ENCODE measurements at places on chromosomes 12 and 14.

DNA sequence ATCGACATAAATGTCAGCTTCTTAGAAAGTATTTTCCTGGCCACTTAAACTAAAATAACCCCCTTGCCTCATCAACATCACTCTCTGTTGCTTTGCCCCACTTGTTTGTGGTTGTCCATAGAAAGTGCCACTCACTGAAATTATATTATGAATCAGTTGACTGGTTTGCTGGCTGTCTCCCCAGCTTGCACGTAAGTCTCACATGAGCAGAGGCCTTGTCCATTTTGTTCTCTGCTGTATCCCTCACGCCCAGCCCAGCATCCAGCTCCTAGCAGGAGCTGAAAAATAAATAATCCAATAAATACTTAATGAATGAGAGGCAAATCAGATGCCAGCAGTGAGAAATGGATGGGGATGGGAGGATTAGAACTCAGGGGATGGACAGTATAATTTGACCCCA lies 159.3 kb downstream of the KSR2 start:
- no peak for DNase-seq

GRCh38 chr14:90797919-90798318 lies 18.3 kb downstream of the TTC7B start:
- DNase-seq: no peak

DNA sequence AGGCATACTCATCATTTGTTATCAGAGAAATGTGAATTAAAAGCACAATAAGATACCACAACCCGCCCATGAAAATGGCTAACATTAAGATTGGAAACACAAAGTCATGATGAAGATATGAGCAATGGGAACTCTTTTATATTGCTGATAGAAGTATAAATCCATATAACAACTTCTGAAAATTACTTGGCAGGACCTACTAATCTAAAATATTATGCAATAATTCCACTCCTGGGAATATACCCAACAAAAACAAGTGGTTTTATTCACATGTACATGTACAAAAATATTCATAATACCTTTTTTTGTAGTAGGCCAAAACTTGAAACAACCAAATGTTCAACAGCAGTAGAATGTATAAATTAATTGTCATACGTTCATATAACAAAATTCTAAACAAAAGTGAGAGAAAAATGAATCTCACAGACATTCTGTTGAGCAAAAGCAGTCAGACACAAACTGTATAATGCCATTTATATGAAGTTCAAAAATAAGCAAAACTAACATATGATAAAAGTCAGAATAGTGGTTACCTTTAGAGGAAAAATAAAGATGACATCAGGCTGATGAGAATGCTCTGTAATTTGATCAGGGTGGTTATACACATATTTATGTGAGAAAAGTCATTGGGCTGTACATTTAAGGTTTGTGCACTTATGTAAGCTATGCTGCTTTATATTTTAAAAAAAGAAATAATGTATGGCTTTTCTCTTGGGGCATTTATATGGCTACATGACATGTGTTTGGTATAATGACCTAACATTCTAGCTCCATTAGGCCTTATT lies 309.2 kb upstream of the KITLG start:
- no peak for DNase-seq

DNA sequence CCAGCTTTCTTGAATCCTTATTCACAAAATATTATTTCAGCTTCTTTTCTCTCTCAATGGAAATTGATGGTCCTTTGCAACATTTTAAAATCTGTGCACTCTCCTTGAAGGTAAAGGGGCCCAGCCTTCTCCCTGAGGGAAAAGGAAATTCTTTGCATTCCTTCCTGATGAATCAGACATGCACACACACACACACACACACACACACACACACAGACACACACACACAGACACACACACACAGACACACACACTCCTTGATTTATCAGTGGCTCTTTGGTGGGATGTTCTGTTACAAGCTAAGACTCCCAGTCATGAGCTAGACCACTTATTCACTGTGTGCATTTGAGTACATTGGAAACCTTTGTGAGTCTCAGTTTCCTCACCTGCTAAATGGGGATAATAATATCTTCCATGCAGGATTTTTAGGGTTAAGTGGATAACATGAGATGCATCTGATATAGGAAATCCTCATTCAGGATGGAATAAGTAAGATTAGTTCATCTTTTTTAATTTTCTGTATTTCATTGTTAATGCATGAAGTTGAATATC lies 45.1 kb upstream of the HMGA2 start:
- DNase-seq: no peak

GRCh38 chr12:58844161-58844560 lies 76.1 kb downstream of the LRIG3 start:
- DNase-seq: no peak

DNA sequence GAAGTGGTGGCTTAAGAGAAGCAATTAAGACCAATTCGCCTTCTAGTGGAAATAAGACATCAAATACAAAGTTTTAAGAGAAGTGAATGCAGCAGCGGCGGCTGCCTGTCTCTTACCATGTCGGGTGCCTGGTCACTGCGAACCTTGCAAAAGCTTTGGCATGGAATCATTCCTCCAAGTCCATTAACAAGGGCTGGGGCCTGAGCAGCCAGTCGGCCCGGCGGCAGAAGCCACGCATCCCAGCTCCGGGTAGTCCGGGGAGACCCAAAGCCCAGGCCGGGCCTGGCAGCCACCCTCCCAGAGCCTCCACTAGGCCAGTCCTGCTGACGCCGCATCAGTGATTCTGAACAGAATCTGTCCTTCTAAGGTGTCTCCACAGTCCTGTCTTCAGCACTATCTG lies 321.0 kb downstream of the TMEM121 start:
- no peak for DNase-seq

GRCh38 chr12:75766263-75767160 lies 255.1 kb upstream of the KRR1 start:
- DNase-seq: no peak

GRCh38 chr14:105935384-105935783 lies 409.0 kb downstream of the TMEM121 start:
- no peak for DNase-seq

GRCh38 chr12:67669934-67670631 lies 21.5 kb downstream of the DYRK2 start:
- no peak for DNase-seq

GRCh38 chr14:102046337-102047278 lies 40.2 kb downstream of the HSP90AA1 start:
- no peak for DNase-seq

- DNase-seq: no peak
Measured at GRCh38 chr14:92413379-92413778, 90.4 kb downstream of the SLC24A4 start.

- DNase-seq: no peak
Measured at GRCh38 chr14:68451696-68452373, 341.0 kb downstream of the ZFP36L1 start.

DNA sequence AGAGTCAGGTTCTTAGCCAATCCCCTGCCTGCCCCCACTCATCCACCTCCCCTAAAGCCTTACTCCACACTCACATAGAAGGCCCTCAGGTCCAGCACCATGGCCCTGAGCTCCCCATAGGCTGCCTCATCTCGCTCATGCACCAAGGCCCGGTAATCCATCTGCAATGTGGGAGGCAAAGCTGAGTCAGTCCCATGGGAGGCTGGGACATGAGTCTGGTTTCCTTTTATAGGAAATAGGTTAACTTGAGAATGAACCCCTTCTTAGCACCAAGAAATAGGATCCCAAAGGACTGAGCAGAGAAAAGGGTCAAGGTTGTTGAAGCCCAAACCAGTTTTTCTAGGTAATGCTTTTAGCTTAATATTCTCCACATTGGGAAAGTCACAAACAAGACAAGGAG lies 2.1 kb upstream of the EMC9 start:
- no peak for DNase-seq

DNA sequence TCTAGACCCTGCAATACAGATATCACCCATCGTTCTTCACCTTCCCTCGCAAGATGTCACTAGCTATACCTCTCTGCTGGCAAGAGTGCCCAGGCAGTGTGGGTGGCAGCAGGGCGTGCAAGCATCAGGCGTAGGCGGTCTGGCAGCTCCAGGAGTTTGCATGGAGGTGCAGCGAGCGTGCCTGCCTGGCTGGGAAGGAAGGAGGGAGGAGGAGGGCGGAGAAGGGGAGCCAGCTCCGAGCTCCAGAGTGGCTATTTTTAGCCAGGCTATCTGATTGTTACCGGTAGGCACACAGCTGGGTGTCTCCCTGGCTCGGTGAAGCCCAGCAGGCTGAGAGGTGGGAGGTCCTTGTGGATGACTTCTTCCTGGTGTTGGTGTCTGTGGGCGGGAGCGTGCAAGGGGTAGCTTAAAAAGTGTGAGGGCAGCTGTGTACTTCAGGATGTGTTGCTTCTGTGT lies 6.2 kb downstream of the FOXJ2 start:
- DNase-seq: peak; percentile 12

DNA sequence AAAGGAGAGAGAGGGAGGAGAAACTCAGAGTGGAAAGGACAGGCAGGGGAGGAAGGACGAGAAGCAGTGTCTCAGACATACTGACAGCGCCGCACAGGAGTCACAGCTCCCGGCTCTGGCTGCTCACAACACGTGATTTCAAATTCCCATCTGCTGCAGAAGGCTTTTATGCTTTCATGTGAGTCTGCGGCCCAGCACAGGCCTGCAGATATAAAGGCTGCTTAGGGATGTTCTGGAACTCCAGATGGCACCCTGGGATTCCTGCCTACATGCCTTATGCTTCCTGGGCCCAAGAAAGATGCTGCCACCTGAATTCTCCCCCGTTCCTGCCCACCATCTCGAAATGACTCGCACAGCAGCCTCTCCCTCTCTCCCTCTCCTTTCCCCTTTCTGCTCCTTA lies 89.6 kb downstream of the NUAK1 start:
- DNase-seq: no peak

DNA sequence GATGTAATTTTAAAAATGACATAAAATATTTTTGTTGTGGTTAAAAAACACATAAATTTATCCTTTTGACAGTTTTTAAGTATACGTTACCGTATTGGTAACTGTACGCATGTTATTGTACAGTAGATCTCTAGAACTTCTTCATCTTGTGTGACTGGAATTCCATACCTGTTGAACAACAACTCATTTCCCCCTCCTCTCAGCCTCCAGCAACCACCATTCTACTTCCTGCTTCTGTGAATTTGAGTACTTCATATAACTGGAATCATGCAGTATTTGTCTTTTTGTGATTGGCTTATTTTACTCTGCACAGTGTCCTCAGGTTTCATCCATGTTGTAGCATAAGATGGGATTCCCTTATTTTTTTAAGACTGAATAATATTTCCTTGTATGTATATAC lies 113.6 kb upstream of the ATF1 start:
- no peak for DNase-seq

- no peak for DNase-seq
Measured at GRCh38 chr12:89507015-89507824, 17.4 kb downstream of the GALNT4 start.

GRCh38 chr12:102757154-102757881 lies 159.7 kb downstream of the PAH start:
- DNase-seq: no peak

- DNase-seq: no peak
Measured at GRCh38 chr14:89936654-89937185, 17.8 kb downstream of the EFCAB11 start.

GRCh38 chr14:102500158-102500662 lies 9.4 kb downstream of the ANKRD9 start:
- no peak for DNase-seq

DNA sequence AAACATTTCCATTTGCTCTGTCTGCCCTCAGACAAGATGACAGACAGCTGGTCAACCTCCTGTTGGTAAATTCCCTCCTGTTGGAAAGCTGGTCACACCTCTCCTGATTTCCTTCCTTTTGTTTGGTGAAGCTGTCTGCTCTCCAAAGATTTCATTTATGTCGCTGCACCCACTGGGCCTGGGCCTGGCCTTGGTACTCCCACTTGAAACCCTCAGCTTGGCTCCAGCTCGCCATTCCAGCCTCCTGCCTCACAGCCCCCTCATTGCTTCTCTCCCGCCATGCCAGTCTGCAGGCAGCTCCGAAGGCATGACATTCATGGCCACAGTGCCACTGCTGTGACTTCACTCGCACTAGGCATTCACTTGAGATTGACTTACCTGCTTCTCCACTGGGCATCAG lies 451.8 kb downstream of the VRK1 start:
- no peak for DNase-seq

DNA sequence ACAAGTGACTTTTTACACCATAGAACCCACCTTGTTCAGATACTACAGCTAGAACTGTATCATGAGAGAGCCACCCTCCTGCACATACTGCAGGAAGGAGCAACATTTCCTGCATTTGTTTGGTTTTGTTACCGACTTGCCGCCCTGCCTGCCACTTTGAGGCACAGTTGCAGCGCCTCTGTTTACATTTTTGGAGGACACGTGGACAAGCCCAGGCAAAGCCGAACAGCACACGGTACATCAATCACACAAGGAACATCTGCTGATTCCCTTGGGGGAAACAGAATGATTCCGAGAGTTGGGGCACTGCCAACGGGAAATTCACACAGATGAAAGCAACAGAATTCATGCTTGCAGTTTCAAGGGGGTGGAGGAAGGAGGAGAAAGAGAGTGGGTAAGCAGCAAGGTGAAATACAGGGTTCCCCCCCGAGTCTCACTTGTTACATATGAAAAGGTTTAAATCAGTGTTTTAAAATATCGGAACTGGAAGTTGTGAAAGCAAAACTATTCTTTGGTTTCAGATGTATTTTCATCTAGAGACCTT lies 110.7 kb downstream of the BTG1 start:
- peak; percentile 32 for DNase-seq

DNA sequence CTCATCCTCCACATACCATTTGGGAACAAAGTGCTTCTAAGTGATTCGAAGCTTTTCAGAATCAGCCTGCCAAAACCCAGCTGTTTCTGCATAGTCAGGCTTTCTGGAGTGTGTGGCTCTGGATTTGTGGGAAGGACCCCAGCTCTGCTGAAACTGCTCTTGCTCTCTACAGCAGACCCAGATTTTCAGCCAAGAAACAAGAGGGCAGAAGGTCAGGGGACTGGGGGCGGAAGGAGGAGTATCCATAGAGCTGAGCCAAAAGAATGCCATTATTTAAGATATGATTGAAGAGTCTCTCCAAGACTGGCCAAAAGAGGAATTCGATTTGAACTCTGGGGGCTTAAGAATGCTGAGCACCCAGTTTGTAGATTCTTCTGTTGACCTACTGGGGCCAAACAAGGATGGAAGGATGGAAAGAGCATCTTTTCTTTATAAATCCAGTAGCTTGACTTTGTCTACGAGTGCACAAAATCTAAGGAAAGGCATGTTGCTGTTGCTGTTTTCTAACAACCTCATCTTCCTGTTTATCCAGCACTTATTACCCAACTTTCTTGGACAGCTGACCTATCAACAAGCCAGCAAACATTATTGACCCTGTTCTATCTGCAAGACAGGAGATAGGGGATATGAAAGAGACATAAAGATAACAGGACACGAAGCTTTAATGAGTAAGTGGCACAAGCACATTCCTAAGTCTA lies 29.2 kb downstream of the FBLN5 start:
- no peak for DNase-seq

GRCh38 chr12:69324797-69325466 lies 23.2 kb upstream of the LYZ start:
- no peak for DNase-seq

- no peak for DNase-seq
Measured at GRCh38 chr12:116563262-116563661, 4.1 kb downstream of the MAP1LC3B2 start.

DNA sequence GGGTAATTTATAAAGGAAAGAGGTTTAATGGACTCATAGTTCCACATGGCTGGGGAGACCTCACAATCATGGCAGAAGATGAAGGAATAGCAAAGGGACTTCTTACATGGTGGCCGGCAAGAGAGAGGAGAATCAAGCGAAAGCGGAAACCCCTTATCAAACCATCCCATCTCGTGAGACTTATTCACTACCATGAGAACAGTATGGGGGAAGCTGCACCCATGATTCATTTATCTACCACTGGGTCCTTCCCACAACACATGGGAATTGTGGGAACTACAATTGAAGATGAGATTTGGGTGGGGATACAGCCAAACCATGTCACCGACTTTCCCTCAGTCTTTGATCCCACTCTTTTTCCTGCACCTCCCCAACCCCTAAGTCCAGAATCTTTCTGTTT lies 12.6 kb upstream of the CTDSP2 start:
- DNase-seq: no peak

Data from activated T-cell treated with anti-CD3 and anti-CD28 coated beads, Interleukin-2, amount 50 U/mL, for 4 hours (primary cell).